ENCODE measurements at places on chromosomes 4 and X.

DNA sequence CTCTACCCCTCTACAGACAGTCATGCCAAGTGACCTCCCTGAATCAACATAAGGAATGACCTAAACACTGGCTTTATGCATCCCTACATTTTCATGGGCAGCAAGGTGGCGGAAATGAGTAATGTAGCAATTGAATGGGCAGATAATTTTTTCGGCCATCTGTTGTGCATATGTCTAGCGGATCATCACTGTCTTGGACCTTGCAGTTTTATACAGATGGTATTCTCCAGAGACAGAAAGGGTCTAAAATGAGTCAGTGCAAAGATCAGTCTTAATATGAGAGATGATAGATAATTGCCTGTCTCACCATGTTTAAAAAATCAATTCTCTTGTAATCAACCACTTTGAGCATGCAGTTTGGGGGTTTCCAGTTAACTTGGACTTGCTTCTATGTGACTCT, 177.3 kb upstream of the DKK2 start:
- no peak for DNase-seq

GRCh38 chr4:138645289-138645688, 370.3 kb upstream of the NOCT start:
- DNase-seq: no peak

DNA sequence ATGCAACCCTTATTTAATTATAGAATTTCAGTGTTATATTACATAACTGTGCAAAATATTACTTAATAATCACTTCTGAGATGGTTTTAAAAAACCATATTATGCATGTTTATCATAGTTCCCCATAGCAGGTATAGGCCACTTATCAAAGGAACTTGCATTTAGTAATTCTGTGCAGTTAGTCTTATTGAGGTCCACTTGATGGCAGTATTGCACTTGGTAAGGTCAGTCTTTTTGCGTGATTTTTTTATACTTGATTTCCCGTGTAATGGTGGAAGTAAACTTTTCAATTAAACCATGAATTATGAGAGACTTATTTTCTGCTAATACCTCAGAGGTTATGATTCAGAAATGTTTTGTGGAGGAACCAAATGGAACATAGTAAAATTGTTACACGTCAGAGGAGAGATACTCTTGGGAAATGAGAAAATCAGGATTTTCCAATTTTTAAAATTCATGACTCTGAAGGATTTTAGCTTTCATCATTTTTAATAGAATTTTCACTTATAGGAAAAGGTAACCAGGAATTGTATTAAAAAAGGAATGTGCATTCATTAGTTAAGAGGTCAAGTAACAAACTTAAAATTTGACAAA, 230.0 kb downstream of the CCSER1 start:
- DNase-seq: no peak

- no peak for DNase-seq
These were observed 9.2 kb downstream of the IRAK1 start for GRCh38 chrX:154010330-154011087.

DNA sequence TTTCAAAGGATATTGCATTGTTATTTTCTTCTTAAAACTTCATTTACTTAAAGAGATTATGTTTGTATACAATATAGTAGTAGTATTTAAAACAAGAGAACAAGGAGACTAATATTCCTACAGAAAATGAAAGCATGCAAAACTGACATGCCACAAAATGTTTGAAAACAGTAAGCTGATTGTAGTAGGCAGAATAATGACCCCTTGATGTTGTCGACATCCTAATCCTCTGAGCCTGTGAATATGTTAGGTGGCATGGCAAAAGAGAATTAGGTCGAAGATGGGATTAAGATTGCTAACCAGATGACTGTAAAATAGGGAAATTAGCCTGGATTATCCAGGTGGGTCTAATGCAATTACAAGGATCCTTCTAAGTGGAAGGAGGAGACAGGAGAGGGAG, 522.2 kb upstream of the NR3C2 start:
- DNase-seq: no peak

DNA sequence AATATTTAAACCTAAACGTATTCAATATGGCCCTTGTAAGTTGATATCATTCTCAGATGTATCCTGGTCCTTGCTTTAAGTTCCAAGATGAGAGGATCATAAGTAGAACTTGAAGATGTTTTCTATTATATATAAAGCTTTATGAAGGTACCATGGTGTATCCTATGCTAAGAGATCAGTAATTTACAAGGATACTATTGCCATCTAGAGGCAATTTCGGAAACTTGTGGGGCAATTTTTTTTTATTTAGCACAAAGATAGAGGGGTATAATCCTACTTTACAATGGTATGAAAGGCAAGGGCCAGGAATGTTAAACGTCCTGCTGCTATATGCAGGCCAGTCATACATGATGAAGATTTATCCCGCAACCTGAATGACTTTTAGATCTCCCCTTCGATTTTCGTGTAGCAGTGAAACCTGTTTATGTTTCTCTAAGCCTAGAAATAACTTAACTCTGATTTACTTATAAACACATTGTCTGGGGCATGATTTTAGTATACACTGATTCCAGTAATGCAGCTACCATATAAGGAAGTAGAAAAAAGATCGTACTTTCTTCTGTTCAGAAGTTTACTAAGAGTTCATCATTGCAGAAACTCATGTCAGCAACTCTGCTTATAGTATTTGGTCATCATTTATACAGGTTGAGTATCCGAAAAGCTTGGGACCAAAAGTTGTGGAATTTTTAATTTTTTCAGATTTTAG, 2.6 kb downstream of the SLC25A31 start:
- peak; percentile 2 for DNase-seq

DNA sequence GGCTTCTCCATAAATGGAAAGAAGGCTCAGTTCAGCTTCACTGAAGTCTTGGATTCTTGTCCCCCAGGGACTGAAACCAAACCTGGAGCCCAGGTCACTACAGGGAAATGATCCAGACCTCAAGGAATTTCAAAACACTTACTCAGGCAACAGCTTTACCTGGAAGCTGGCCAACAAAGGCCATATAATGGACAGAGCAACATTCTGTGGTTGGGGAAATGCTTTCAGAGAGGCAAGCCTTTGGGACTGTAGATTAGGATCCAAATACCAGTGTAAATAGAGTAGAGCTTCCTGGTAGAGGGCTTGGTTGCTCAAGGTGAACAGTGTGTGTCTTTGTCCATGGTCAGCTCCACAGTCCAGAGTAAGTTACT, 57.0 kb upstream of the PROM1 start:
- no peak for DNase-seq

DNA sequence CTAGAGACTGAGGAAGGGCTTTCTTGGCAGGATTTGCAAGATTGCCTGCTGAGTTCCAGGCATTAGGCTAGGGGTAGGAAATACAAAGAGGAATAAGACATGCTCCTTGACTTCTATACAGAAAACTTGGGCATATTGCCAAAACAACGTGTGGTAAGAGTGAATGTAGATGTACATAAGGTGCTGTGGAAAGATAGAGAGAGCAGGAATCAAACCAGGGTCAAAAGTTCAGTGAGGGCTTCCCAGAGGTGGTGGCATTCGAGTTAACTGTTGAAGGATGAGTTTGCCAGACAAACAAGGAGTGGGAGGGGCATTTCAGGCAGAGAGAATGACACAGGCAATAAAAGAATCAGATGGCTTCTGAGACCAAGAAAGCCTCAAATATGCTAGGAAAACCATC, 187.9 kb downstream of the KDR start:
- no peak for DNase-seq

DNA sequence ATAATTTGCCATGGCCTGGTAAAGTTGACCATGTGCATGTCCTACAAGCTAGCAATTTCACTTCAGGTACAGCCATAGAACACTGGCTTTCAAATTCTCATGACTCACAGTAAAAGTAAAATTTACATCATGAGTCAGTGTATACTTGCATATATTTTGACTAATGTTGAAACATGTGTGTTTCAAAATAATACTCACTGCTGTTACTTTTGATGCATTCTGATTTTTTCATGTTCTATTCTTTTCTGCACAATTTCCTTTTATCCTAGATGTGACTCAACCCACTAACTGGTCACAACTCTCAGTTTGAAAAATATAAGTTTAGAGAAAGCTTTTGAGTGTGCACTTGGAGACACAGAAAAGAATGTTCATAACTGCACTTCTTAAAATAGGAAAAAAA, 365.7 kb downstream of the FGF13 start:
- DNase-seq: no peak

DNA sequence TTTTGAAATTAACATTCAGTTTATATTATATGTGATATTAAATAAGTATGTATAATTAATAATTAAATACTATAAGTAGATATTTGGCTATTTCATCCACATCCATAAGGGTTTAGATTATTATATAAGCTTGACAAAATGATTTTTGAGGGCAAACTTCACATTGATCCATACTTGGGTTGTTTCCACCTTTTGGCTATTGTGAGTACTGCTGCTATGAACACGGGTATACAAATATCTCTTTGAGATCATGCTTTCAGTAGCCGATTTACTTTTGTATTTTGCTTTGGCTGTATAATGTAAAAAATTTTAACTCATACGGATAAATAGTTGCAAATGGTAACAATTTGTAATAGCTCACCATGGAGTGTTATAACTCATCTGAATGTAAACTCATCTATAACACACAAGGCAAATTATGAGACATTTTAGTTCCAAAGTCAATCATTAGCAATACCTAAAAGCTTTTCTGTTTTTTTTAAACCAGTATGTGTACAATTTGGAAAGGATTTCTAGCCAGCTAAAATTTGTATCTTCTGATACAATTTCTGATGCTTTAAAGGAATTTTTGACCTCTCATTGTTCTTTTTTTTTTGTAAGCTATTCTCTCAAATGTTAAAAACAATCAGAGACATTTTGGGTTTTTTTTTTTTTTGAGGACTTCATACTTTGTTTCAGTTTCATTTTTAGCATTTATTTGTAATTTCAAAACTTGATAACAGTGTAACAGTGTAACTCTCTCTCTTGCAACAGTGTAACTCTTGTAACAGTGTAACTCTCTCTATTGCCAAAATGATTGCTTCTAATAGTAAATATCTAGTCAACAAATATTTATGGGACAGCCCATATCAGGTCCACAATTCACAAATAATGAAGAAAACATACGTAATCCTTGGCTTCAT, 51.8 kb upstream of the ARX start:
- DNase-seq: no peak

GRCh38 chr4:138235419-138235952, 6.7 kb downstream of the SLC7A11 start:
- DNase-seq: no peak

DNA sequence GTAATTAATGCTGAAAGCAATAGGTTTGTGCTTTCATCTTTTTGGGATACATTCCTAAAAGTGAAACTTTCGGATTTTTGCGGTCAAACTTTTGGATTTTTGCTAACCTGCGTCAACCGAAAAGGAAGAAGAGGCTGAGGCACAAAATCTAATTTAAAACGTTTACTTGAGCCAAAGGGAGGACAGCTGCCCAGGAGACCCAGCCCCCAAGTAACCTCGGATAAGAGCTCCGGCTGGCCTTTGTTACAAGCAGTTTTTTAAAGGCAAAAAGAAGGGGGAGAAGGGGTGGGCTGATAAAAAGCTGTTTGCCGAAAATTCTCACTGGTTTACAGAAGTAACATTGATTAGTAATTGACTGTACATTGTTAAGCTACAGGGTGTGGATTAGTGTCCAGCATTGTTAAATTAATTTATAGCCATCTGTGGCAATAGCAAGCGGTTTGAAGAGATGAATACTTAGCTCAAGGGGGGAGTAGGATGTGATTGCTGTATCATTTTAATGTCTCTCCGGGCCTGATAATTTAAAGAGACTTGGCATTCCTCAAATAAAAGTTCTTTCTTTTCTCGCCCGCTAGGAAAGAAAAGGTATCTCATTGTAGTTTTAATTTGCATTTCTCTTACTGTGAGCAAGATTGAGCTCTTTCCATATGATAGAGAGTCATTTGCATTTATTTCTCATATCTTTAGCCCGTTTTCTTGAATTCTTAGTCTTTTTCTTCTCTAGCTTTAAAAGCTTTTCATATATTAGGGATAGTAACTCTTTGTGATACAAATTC, 59.1 kb upstream of the USP9X start:
- DNase-seq: no peak

DNA sequence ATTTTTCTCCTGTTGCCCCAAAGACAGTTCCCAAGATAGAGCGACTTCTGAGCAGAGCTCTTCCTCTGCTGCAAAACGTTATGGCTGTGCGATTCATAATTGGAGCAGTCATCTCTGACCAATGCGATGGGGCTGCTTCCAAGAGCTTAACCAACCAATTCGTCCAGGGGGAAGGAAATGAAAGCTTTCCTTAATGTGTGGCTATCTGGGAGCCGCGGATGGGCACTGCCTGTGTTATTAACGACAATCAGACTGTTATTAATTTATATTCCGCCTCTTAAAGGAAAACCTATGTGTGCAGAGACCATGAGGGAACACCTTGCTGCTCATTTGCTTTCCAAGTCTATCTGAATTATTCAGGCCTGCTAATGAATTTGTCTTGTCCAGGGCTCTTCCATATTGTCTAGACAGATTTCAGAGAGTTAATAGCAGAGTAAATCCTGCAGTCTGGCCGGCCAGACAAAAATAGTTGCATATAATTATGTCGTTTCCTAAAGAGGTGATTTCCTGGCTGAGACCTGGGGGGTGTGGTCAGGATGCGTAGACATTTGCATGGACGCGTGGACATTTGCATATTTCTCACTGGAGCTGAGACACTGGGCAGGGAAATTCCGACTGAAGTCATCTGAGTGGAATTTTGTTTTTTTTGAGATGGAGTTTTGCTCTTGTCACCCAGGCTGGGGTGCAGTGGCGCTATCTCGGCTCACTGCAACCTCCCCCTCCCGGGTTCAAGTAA, 135.4 kb downstream of the HMX1 start:
- DNase-seq: no peak
